ENCODE measurements at places on chromosomes 5 and 9.

- no peak for DNase-seq
These were observed 82.1 kb upstream of the MOCS2 start for GRCh38 chr5:53191548-53192165.

- no peak for DNase-seq
These were observed 4.8 kb downstream of the USP20 start for GRCh38 chr9:129840034-129840433.

DNA sequence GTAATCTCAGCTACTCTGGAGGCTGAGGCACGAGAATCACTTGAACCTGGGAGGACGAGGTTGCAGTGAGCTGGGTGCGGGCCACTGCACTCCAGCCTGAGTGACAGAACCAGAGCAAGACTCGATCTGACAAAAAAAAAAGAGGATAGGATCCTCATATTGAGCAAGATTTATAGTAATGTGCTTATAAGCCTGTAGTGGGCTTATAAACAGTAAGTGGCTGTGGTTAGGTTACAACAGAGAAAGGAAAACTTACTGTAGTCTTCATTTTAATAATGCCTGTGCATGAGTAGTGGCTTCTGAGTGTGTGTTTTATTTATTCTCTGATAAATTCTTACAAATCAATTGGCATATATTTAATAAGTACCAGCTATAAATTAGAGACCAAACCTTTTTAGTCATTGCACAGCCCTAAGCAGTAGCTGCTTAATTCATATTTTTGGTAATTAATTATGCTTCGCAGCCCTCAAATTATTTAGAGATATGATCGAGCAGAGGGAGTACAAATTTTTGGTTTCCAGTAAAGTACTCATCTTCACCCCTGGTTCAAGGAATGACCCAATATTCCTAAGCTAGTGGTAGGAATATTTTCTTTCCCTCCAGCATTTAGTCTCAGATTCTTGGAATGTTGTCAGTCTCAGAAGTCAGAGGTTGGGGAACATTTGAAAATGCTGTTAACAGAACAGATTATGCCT, 73.8 kb upstream of the KLF9 start:
- DNase-seq, result no peak

GRCh38 chr5:135195270-135195608, 161.2 kb upstream of the PITX1 start:
- no peak for DNase-seq

DNA sequence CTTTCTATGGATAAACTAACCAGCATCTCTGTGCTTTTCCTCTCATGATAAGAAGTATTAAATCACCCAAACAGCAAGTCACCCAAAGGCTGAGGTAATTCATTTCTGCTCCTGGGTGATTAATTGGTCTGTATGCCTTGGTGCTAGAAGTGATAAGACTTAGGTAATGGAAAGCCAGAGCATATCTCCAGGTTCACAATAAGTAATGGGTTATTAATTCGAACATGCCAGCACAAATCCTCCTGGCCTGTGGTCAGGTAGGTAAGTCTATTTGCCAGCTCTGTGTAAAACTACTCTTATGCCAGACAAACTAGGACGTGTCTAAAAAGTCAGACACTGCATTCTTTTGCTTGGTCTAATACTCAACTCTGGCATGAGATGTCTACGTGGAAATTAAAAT, 11.2 kb upstream of the ENC1 start:
- no peak for DNase-seq

DNA sequence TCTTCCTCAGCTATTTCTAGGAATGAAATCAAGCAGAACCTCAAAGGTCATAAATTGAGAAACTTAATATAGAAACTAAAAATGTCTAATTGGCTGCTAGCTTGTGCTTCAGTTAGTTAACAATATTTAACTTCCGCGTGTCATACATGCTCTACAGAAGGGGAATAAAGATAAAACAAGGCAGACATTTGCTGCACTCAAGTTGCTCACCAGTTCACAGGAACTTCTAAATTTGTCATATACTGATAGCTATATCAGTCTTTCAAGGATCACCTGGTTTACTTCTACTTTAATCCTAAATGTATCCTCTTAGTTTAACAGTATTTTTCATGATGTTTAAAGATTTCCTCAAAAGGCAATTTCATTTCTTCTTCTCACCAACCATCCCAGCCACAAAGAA, 8.4 kb downstream of the CCNH start:
- DNase-seq, result no peak

DNA sequence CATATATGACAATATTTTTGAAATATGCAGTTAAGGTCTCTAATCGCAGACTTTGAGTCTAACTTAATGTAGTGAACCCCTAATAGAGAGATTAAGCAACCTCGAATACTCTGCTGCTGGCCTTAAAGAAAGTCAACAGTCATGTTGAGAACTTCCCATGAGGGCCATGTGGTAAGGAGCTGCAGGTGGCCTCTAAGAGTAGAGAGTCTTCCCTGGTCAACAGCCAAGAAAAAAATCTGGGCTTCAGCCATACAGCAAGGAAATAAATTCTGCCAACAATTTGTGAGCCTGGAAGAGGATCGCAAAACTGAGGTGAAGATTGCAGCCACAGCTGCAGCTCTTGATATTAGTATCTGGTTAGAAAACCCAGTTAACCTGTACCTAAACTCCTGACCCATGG, 935.2 kb upstream of the TYRP1 start:
- DNase-seq, result no peak

GRCh38 chr5:132773601-132774355, 3.3 kb downstream of the SEPTIN8 start:
- DNase-seq, result no peak

DNA sequence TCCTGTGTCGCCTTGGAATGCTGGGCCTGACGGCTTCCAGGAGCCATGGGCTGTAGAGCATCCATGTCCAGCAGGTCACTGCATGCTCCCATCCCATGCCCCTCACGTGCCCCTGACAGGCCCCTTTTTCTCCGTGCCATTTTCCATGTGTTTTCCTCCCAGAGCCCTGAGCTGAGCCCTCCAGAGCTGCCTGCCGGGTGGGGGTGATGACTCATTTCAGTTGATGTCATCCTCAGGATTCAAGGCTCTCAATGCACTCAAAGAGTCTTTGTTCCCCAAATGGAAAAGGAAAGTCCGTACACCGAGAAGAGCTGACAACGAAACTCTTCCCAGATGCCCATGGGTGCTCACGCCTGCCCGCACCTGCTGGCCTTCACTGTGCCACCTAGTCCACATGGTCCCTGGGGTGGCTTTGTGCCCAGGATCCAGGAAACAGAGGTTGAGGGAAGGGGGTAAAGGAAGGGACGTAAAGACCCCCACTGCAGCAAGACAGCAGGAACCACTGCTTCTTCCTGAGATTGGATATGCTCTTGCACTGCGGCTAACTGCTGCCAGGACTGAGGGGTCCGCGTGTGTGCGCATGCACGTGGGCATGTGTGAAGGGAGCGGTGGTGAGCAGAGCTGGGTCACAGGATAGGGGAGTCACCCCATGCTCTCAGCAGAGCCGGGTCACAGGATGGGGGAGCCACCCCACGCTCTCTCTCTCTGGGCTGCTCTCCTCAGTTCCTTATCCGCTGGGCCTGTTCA, 27.6 kb downstream of the COL15A1 start:
- peak; percentile 70 for DNase-seq

GRCh38 chr9:76296561-76297310, 97.5 kb downstream of the RFK start:
- no peak for DNase-seq

- peak; percentile 38 for DNase-seq
These were observed 140.9 kb downstream of the PAX5 start for GRCh38 chr9:36893184-36893583.

- no peak for DNase-seq
These were observed 545.3 kb downstream of the PDE4D start for GRCh38 chr5:59348189-59348588.

- no peak for DNase-seq
These were observed 316.8 kb downstream of the BRINP1 start for GRCh38 chr9:119052339-119053030.

GRCh38 chr5:150442699-150443080, 6.8 kb downstream of the RPS14 start:
- no peak for DNase-seq

DNA sequence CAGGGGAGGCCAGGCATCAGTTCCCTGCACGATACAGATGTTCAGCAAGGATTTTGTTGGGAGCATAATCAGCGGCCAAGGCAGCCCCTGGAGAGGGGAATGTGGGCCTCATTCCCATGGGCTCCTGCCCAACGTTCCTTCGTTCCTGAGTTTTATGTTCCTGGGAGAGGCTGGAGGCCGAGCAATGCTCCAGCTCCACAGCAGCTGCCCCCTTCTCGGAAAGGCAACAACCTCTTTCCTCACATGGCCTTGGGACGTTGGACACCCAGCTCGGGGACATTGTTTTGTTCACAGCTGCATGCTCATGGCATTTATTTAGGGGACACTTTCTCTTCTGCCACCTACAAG, 63.8 kb upstream of the COL15A1 start:
- no peak for DNase-seq

- DNase-seq, result no peak
These were observed 6.2 kb downstream of the KCNT1 start for GRCh38 chr9:135708164-135708563.

DNA sequence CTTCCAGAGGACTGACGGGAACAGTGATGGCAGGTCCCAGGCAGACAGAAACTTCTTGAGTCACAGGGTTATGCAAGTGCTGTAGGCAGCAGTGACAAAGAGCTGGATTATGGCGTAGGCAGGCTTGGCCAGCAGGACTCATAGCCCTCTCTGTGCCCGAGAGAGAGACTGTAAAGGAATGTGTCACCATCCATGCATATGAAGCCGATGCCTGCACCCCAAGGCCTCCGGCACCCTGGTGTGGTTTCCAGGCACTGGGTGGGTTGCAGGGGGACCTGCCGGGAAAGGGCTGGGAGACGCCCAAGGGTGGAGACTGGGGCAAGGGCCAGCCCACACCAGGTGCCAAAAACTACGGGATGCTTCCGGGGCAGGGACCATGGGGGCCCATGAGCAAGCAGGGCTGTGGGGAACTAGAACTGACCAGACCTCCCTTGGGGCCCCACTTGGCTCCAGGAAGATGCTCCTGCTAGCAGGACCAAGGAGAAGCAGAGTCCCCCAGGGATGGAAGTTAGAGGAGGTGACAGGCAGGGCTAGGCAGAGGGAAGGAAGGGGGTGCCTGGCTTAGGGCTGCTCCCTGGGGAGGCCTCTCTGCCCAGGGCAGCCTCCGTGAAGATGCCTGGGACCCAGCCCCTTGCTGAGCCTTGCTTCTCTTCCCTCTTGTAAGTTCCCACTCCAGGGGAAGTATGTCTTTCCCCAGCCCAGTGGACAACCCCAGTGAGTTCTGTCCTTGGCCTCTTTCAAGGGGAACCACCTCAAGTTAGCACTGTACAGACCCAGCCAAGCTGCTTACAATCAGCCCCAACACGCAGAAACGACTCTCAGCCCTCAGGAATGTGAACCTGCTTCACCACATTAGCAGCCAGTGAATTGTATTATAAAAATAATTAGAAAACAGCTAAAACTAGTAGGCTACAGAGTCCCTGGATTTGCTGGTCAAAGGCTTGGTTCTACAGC, 10.5 kb upstream of the IPPK start:
- DNase-seq, result no peak

- DNase-seq, result no peak
These were observed 727 bp upstream of the DNAJA1 start for GRCh38 chr9:33024126-33024965.

GRCh38 chr5:91109634-91110033, 273.5 kb downstream of the ARRDC3 start:
- DNase-seq, result no peak

DNA sequence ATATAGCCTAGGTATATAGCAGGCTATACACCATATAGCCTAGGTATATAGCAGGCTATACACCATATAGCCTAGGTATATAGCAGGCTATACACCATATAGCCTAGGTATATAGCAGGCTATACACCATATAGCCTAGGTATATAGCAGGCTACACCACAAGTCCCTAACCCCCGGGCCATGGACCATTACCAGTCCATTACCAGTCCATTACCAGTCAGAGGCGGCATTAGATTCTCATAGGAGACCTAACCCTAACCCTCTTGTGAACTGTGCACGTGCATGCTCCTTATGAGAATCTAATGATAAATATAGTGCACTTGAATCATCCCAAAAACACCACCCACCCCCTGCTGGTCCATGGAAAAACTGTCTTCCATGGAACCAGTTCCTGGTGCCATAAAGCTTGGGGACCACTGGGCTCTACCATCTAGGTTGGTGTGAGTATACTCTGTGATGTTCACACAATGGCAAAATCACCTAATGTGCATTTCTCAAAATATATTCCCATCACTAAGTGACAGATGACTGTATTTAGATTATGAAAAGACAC, 4.7 kb downstream of the PLIN2 start:
- DNase-seq, result no peak

DNA sequence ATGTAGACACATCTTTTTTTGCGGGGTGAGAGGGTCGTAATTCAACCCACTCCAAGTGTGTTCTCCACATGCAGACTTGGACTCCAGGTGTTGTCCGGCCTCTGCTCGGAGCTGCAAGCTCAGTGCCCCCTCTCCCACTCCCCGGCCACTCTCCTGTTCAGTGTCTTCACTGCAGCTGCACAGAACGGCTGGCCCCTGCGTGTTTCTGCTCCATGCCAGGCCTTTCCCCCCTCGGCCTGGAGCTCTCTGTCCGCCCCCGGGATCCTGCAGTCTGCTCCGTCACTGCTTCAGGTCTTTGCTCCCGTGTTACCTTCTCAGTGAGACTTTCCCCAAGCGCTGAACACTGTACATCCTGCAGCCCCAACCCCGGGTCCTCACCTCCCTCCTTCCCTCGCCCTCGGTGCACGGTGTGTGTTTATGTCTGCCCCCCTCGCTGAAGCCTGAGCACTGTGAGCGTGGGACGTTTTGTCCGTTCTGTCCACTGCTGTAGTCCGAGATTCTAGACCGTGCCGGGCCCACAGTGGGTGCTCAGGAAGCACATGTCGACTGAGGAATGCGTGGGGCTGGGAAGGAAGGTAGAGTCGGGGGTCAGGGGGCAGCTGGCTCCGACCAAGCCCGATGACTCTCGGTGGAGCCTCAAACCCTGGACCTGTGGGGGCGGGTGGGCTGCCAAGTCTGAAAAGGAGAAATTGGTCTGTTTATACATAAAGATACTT, 26.4 kb upstream of the GFPT2 start:
- no peak for DNase-seq

DNA sequence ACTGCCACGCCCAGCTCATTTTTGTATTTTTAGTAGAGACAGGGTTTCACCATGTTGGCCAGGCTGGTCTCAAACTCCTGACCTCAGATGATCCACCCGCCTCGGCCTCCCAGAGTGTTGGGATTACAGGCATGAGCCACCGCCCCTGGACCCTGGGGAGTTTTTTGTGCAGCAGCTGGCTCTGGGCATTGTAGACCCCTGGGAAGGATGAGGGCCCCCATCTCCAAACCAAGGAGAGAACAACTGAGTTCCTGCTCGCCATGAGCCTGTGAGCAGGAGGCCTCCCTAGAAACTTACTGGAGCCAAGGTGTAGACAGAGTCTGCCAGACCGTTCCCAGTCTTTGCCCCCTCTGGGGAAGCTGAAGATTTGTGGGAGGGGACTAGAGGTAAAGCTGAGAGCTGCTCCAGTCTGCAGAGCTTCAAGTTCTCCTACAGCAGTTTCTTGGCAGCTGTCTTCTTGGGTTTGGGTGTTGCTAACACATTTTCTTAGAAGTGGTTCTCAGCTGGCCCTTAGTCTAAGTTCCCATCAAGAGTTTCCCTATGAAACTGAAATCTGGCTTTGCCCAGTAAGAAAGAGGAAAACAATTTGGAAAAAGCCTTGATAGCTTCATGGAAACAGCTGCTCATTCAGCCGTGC, 12.4 kb downstream of the NUDT2 start:
- no peak for DNase-seq

Data from amygdala (tissue), 56 donors.